Activated CD4-positive, alpha-beta T cell treated with anti-CD3 and anti-CD28 coated beads for 36 hours (primary cell): ENCODE measurements at places on chromosomes 5 and 9. TPM values are rescaled to one million over a fixed set of nuclear protein-coding genes. Genes with fewer than 3 reads are reported as not detected.

DNA sequence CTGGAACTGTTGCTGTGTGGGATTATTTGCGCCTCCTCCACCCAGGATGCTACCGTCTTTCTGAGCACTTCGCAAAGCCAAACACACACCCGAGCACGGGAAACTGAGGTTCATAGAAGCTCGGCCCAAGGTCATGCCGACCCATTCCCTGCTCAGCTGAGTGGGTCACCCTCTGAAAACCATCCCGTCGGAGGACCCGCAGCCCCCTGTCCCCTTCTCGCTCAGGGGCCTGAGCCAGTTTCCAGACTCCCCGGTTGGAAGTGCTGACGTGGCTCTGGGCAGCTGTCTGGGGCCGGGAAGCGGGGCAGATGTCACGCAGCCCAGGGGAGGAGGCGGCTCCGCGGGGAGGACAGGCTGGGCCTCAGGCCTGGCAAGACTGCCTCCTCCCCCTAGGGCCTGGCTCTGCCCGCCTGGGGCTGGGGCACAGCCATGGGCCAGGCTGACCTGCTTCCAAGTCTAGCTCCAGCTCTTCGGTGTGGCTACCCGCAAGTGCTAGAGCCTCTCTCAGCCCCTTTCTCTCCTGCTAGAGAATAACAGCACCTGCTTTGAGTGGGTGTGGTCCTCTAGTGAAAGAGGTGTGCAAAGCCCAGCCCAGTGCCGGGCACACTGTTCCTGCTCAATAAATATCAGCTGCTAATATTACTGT is 9.9 kb upstream of the CXXC5 start:
- H3K27ac ChIP-seq, result no peak overlapping the region
- H3K4me3 ChIP-seq, result no peak overlapping the region
- no peaks in the 10 kb centered on the region for H3K27me3 ChIP-seq
- H3K36me3 ChIP-seq, result peaks cover 17% of the 10 kb centered on the region
- H3K4me1 ChIP-seq, result peaks cover 35% of the 10 kb centered on the region

- DNase-seq, result peak; percentile 71
- no peaks in the 10 kb centered on the region for H3K36me3 ChIP-seq
- no peak overlapping the region for H3K27ac ChIP-seq
Measured at GRCh38 chr9:83596899-83597504, 25.9 kb upstream of the IDNK start.

DNA sequence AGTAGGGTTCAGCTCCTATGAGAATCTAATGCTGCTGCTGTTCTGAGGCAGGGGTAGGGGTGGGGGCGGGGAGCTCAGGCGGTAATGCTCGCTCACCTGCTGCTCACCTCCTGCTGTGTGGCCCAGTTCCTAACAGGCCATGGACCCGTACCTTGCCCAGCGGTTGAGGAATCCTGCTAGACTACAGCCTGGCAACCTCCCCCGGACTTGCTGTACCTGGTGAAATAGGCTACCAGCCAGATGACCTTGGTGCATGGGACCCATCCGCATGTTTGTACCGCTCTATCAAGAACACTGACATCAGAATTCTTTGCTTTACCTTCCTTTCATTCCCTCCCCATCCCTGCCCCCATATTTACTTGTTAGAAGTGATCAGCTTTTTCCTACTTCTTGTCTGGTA is 15.3 kb downstream of the IL31RA start:
- H3K4me3 ChIP-seq, result no peak overlapping the region
- H3K36me3 ChIP-seq, result no peaks in the 10 kb centered on the region
- H3K27me3 ChIP-seq, result no peaks in the 10 kb centered on the region

DNA sequence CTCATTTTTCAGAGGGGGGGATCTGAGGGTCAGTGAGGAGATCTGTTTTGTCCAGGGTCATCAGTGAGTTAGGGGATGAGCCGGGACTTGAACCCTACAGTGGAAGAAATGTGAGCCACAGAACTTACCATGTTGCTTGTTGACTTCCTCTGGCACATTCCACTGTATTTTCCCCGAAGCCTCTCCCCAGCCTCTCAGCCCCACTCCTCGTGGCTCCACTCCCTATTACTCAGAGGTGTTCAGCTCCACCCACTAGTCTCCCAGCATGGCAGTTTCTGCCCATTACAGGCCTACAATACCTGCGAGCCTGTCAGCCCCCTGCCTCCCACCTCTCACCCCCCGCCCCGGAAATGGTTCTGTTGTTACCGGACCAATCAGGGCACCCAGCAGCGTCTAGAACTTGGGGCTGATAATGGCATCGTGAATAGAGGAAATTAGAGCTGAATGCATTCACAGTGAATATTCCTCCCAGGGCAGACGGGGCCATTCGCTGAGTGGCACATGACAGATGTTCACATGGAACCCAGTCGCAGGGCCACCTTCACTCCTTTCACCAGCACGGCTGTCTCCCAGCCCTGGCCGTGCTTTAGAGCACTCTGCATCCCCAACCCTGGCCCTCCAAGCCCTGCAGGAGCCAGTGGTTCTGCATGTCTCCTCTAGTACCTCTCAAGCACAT is 81.6 kb downstream of the KCNIP1 start:
- H3K36me3 ChIP-seq, result no peaks in the 10 kb centered on the region
- peaks cover 52% of the 10 kb centered on the region for H3K27me3 ChIP-seq
- DNase-seq, result no peak
- H3K27ac ChIP-seq, result no peak overlapping the region
- H3K4me3 ChIP-seq, result no peak overlapping the region

DNA sequence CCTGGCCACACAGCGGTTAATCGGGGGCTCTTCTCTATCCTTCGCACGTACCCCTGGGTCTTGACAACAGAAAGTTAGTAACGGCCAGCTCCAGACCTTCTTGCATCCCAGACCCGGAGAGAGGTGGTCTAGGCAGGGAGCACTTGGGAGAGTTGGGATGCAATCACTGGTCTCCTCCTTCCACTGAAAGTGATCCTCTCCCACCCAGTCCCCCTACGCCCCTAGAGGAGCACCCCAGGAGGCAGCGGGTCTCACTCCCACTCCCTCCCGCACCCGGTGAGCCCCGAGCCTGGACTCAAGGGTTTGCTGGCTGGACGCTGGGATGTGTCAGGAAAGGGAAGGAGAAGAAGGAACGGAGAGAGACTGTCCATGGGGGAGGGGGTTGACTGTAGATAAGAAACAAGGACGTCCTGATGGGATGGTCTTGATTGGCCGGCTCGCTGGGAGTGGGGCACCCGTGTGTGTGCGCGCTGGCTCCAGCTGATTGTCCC is 2.0 kb downstream of the RORB start:
- peaks cover 20% of the 10 kb centered on the region for H3K4me1 ChIP-seq
- H3K27ac ChIP-seq, result no peak overlapping the region
- no peaks in the 10 kb centered on the region for H3K36me3 ChIP-seq
- H3K27me3 ChIP-seq, result peaks cover 50% of the 10 kb centered on the region
- no peak for DNase-seq

HRH2 gene
- total RNA-seq, result 16.9 TPM

DNA sequence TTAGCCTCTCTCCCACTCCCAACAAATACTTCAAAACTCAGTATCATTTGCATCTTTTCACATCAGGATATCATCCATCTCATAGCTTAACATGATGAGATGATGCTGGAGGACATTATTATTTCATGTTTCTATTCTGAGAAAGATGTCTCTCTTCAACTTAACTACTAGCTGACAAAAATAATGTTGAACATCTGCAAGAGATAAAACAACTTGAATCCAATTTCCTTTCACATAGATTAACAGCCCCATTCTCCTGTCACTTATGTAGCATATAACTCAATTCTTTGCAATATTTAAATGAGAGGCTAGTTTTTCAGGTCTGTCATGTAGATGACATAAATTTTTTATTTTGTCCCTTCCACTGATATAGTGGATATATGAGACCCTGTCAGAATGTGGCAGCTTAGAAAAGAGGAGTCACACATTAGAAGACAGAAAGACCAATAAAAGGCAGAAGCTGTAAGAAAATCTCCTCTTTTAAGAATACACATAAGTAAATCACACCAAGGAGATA is 239.2 kb upstream of the KIF2A start:
- DNase-seq, result no peak
- H3K4me3 ChIP-seq, result no peak overlapping the region
- peaks cover 2% of the 10 kb centered on the region for H3K27me3 ChIP-seq

IQGAP2 gene
- total RNA-seq, result 62.7 TPM

C9orf153 gene
- total RNA-seq, result 0.46 TPM

ACER2 gene
- total RNA-seq, result 1.5 TPM

KLF4 gene
- total RNA-seq, result 1.2 TPM

DNA sequence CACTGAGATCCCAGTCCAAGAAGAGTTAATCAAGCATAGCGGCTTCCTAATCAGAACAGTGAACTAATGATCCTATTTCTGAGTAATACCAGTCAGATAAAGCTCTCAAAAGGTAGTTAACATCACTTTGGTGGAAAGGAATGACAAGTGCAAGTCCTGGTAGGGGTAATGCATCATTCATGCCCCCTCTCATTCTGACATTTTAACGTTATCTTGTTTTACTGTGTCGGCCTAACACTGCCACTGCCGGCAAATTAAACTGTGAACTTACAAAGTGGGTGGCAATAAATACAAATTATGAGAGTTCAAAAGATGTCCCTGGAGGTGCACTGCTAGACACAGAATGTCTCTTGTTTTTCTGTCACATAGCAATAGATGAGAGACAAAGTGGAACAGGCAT is 131.6 kb downstream of the EBF1 start:
- H3K36me3 ChIP-seq, result no peaks in the 10 kb centered on the region
- peaks cover 4% of the 10 kb centered on the region for H3K27me3 ChIP-seq
- DNase-seq, result no peak
- no peak overlapping the region for H3K4me3 ChIP-seq

GRCh38 chr9:109499631-109500410 is 1.7 kb upstream of the PTPN3 start:
- peaks cover 54% of the 10 kb centered on the region for H3K27me3 ChIP-seq
- no peak overlapping the region for H3K4me3 ChIP-seq
- no peaks in the 10 kb centered on the region for H3K36me3 ChIP-seq
- H3K27ac ChIP-seq, result no peak overlapping the region
- DNase-seq, result no peak

GRCh38 chr5:67038817-67039603 is 157.6 kb downstream of the CD180 start:
- H3K36me3 ChIP-seq, result peaks cover 2% of the 10 kb centered on the region
- DNase-seq, result no peak
- H3K4me1 ChIP-seq, result peaks cover 40% of the 10 kb centered on the region
- H3K27ac ChIP-seq, result no peak overlapping the region

- no peak overlapping the region for H3K4me3 ChIP-seq
- no peaks in the 10 kb centered on the region for H3K27me3 ChIP-seq
- no peaks in the 10 kb centered on the region for H3K4me1 ChIP-seq
Measured at GRCh38 chr5:53917826-53918225, 357.4 kb downstream of the NDUFS4 start.

- no peak overlapping the region for H3K27ac ChIP-seq
- peaks cover 26% of the 10 kb centered on the region for H3K27me3 ChIP-seq
- no peaks in the 10 kb centered on the region for H3K36me3 ChIP-seq
- DNase-seq, result no peak
- H3K4me3 ChIP-seq, result no peak overlapping the region
Measured at GRCh38 chr9:98949565-98949964, 5.9 kb downstream of the COL15A1 start.

LTC4S gene
- 0.39 TPM for total RNA-seq

GRCh38 chr5:54551926-54552325 is 34.4 kb downstream of the SNX18 start:
- no peaks in the 10 kb centered on the region for H3K36me3 ChIP-seq
- H3K27ac ChIP-seq, result no peak overlapping the region
- no peak for DNase-seq
- H3K4me1 ChIP-seq, result no peaks in the 10 kb centered on the region
- H3K4me3 ChIP-seq, result no peak overlapping the region
- no peaks in the 10 kb centered on the region for H3K27me3 ChIP-seq

DNA sequence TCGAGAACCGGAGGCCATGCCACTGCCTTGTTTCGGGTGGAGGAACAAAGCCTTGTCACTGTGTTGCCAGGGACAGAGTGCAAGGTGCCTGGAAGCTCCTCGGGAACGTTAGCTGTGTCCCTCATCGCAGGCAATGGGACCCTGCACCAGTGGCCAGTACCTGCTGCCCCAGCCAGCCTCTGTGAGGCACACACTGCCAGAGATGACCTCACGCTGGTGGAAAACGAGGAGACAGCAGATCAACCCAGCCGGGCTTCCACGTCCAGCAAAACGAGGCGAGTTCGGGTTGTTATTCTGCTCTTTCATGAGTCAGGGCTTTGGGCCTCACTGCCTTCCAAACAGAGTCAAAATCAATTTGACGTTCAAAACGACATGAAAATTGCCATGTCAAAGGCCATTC is 104.1 kb downstream of the ADAMTS2 start:
- no peaks in the 10 kb centered on the region for H3K4me1 ChIP-seq
- H3K27me3 ChIP-seq, result peaks cover 18% of the 10 kb centered on the region
- no peak overlapping the region for H3K27ac ChIP-seq
- no peak for DNase-seq

KCTD16 gene
- total RNA-seq, result 0.25 TPM

TMEM171 gene
- total RNA-seq, result not detected

DNA sequence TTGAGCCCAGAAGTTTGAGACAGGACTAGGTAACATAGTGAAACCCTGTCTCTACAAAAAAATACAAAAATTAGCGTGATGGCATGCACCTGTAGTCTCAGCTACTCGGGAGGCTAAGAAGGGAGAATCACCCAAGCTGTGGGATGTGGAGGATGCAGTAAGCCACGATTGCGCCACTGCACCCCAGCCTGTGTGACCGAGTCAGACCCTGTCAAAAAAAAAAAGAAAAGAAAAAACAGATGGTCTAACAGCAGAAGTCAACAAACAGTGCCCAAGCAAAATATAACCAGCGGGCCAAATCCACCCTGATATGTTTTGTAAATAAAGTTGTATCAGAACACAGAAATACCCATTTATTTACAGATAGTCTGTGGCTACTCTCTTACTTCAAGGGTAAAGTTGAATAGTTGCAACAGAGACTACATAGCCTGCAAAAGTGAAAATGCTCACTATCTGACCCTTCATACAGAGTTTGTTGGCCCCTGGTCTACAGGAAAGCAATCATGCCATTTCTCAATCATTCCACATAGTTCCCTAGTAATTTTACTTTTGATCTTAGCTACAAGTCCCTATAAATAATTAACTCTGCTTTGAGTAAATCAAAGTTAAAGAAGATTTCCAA is 383.7 kb downstream of the TLE1 start:
- H3K36me3 ChIP-seq, result no peaks in the 10 kb centered on the region
- no peak overlapping the region for H3K4me3 ChIP-seq

GRCh38 chr9:19641046-19641445 is 147.8 kb downstream of the SLC24A2 start:
- no peak overlapping the region for H3K27ac ChIP-seq
- H3K4me3 ChIP-seq, result no peak overlapping the region
- no peaks in the 10 kb centered on the region for H3K4me1 ChIP-seq
- H3K36me3 ChIP-seq, result no peaks in the 10 kb centered on the region

DNA sequence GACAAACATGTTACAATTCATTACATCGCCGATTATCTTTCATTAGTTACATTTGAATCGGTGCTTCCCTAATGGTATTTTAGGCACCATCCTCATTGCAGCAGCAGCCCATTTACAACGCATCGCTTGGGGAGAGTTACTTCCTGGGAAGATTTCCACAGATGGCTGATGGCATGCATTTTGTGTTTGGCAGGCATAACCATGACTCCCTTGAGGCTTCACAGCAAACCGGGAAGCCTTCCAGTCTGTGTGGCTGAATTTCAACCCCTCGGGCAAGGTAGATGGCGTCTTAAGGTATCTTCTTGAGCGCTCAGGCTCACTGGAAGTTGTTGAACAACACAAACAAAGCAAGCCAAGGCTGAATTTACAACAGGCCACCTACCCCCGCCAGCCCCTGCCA is 1.6 kb upstream of the DNAH5 start:
- DNase-seq, result no peak
- H3K4me1 ChIP-seq, result no peaks in the 10 kb centered on the region
- no peaks in the 10 kb centered on the region for H3K27me3 ChIP-seq
- no peak overlapping the region for H3K27ac ChIP-seq
